ENCODE measurements at places on chromosomes 12 and 14.

GRCh38 chr14:69132513-69133181 is 20.3 kb downstream of the DCAF5 start:
- DNase-seq: no peak

- DNase-seq: no peak
Measured at GRCh38 chr14:76346391-76347160, 29.4 kb upstream of the ESRRB start.

DNA sequence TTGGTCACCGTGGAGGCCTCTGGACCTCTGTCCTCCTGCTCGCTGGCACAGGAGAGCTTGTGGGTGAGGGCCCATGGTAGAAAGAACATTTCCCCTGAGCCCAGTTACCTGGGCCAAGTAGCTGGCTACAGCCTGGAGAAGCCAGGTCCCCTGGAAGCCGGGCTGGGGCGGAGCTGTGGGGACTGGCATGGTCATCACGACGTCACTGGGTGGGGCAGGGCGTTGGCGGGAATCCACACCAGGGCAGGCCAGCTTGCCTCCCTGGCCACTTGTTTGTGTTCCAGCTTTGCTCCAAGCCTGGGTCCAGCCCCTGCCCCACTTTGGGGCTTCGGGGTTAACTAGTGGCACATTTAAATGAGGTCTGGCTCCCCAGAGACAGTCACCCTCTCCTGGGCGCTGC is 35.0 kb upstream of the SLC24A4 start:
- DNase-seq: no peak

DNA sequence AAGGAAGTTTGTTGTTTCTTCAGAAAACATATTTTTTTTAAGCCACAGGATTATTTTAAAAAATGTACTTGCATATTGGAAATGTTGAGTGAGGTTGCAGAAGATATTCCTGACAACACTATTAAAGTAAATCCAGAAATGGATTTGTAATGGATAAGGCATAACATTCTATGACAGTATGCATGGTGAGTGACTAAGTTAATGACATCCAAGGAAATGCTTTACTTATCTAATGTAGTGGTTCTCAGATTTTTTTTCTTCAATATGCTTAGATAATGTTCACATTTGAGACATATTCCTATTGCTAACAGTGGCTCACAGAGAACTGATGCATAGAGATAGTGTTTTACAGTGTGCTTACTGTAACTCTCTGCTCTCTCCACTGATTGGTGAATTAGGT is 49.4 kb downstream of the ZDHHC17 start:
- no peak for DNase-seq

GRCh38 chr12:58882826-58883225 is 37.5 kb downstream of the LRIG3 start:
- DNase-seq: no peak

GRCh38 chr14:48748151-48748675 is 838.0 kb downstream of the RPS29 start:
- no peak for DNase-seq

GRCh38 chr12:132335179-132335756 is 5.9 kb upstream of the GALNT9 start:
- DNase-seq: no peak

DNA sequence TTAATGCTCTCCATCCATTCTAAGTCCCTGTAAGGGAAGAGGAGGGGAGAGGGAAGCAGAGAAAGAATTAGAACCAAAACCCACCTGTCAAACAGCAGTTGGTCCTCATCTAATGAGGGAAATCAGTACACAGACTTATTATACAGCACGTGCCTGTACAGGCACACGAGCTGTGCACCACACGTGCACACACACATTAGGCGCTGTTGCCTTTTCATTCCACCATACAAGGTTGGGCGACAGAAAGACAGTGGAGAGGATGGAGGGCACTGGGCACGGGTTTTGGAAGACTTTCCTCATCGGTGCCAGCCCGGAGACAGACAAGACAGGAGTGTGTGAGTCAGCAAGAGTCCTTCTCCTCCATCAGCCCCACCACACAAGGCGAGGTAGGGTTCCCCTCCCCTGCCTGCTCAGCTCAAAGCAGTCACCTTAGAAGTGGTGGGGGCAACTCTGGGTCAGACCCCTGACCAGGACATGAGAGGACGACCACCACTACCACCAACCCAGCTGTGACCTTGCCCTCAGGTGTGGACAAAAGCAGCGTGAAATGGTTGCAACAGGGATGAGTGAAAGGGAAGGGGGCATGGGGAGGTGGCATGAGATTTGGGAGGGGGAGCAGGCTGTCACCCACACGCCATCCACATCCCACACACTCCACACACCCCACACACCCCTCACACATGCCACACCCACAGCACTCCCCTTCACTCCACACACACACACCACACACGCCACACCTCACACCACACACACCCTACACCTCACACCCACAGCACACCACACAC is 80.7 kb downstream of the ACTN1 start:
- no peak for DNase-seq

DNA sequence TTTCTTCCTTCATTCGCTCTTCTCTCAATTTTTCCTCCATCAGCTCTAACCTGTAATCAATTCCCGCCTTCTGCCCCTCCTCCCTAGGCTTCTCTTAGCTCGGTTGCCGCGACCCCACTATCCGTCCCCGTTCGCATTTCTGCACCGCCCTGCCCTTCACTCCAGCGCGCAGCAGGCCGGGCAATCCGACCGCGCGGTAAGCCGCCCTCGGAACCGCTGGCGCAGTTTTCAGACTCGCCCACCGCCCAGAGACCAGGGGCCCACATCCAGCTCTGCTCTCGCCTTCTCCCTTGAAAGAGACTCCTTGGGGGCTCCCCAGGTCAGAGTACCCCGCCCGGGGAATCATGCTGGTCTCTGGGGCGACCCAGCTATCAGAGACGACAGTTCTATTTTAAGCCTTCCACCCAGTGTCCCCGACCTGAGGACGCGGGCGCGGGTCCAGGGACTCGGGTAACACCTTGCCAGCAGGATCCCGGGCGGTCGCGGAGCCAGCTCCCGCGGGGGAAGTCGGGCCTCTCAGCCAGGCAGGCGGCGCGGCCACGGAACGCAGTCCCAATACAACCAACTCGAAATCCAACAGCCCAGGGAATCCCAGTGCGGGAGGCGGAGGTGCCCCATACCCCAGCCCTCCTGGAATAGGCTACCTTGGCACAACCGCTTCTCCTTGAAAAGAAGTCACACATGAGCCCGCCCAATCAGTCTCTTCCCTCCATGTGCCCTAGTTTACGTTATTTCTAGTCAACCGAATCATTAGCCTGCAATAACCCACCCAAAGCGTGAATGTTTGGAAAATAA is 5.7 kb upstream of the SLC38A4 start:
- no peak for DNase-seq

DNA sequence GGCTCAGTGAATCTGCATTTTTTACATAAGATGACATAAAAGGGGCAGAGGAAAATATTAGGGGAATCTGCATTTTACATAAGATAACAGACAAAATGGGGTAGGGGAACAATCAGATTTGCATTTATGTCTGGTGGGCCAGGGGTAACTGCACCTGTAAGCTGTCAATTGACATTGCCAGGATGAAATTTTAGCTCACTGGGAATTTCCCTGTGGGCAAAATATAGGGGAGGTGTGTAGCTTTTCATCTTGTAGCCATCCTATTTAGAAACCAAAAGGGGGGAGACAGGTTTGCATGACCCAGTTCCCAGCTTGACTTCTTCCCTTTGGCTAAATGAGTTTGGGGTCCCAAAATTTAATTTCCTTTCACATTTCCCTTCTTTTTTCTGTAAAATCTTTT is 3.5 kb downstream of the PCNX4 start:
- DNase-seq: no peak

DNA sequence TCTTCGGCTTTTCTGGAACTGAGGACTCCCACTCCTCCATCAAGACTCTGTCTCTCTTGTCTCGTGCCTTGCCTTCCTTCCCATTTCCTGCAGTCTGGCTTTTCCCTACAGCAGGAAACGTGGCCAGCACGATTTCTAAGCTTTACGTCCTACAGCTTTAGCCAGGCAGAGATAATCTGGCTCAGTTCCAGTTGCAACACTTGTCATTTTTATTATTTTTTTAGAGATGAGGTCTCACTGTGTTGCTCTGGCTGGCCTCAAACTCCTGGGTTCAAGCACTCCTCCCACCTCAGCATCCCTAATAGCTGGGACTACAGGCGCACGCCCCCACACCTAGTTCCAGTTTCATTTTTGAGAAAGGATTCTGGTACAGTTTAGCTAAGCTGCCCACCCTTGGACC is 19.9 kb downstream of the CALM1 start:
- DNase-seq: no peak

GRCh38 chr12:24854908-24855307 is 94.0 kb downstream of the BCAT1 start:
- no peak for DNase-seq

GRCh38 chr12:122517877-122518276 is 8.9 kb downstream of the RSRC2 start:
- no peak for DNase-seq

DNA sequence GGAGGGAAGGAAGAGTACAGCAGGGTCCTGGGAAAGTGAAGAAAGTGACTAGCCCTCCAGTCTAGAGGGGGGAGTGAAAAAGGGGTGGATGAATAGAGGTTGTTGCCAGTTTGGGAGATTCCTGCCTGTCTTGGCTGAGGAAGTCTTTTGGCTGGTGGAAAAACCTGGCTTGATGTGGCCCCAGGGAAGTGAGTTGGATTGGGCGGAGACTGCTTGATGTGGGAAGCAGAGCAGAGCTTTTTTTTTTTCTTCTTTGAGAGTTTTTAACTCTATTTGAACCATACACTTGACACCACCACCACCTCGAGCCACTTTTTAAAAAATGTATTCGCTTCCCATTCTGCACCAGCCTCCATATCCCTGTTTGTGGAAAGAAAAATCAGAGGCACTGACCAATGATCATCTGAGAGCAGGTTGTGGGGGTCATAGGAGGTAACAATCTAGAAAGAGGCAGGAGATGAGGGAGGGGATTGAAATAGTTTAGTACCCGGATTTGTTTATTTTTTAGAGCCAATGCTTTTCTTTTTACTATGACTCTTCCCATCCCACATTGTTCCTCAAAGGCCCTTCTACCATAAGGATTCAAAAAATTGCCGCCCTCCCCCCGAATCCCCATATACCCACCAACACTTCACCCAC is 690 bp upstream of the DTX3 start:
- peak; percentile 21 for DNase-seq

DNA sequence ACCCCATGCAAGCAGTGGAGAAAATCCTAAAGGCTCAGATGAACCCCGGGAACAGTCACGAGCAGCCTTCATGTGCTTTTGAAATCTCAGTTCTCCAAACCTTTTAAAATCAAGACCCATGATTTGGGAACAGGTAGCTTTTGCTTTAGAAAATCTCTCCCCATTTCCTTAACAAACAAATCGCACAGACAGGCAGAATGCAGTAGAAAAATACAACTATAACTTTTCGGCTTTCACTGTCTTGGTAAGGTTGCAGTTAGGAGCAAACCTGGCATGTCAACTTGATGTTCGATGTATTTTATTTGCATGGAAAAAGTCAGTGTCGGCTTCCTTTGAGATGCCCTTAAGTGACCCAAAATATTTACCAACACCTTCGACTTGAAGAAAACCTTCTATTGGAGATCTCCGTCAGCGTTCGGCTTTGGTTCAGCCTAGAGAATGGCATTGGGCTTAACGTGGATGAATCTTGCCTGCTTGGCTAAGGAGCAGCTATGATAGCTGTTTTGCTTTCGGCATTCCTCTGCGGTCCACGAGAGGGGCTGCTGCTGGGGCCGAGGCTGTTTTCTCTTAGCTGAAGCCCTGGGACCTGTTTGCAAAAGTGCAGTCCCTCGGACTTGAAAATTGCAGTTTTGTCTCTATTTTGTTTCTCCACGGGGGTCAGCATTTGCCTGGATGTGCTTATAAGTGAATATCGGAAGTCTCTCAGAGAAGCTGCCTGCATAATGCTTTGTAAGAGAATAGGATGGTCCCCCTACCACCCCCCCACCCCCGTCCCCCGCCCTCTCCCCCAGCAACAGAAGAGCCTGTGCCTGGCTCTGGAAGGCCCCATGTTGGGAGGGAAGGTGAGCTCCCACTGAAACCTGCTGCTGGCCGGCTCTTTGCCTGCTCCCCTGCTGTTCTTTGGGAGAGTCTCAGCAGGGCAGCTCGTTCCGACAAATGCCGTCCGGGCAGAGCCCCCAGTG is 122.8 kb downstream of the AACS start:
- no peak for DNase-seq

DNA sequence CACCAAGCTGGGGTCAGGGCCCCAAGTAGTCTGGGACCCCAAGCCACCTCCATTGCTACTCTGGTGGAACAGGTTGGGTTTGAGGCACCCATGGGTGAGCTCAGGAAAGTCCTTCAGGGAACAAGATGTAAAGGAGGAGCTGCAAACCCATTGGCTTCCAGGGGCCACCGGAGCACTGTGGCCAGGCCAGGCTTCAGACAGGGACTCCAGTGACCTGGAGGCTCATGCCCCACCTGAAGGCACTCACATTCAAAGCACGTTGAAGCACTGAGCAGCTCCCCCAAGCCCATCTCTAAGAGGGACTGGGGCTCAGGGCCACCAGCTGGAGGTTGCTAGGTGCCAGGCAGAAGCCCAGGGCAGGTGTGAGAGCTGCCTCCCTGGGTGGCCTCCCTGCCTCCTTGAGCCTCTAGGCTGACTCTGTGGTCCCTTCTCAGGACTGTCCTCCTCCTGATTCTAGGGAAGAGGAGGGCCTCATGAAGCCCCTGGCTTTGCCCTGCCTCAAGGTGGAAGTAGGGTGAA is 49.1 kb downstream of the FAM222A start:
- DNase-seq: no peak

DNA sequence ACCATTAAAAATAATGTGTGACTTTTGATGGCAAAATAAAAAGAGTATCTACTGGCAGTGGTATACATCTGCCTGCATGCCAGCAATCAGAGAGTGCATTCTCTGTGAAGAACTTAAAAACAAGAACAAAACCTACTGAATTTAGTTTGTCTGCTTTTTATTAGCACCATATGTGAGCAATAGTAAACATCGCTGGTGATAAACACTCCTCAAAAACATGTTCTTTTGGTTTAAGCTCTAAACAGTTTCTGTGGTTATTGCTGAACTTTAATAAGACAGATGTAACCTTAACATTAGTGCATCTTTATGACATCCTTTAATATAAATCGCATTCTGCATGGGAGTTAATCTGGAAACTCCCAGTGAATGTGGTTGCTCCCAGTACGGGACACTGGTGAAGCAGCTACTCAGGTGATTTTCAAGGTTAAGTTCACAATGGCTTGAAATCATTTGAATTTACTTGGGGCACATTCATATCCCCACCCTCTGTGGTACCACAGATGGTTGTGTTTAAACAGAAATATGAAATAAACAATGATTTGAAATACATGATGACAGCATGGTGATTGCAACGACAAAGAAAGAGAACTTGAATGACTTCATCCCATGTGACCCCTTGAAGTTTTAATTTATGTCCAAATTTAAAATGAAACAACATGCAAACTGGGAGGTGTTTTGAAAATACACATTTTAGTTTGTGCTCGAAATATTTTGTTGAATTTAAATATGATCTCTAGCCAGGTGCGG is 285.9 kb downstream of the FOXN3 start:
- no peak for DNase-seq

GRCh38 chr12:114848666-114849065 is 164.7 kb upstream of the TBX3 start:
- DNase-seq: no peak

GRCh38 chr12:64525461-64526160 is 73.7 kb downstream of the TBK1 start:
- DNase-seq: no peak

- DNase-seq: no peak
Measured at GRCh38 chr12:122020795-122021192, 890 bp upstream of the BCL7A start.

- peak; percentile 61 for DNase-seq
Measured at GRCh38 chr14:105281371-105282097, 19.3 kb downstream of the BRF1 start.

- no peak for DNase-seq
Measured at GRCh38 chr14:97584528-97584927, 787.3 kb downstream of the VRK1 start.

- DNase-seq: no peak
Measured at GRCh38 chr14:34097644-34098043, 146.8 kb upstream of the EGLN3 start.
